ENCODE measurements at places on chromosomes 6 and 20.

DNA sequence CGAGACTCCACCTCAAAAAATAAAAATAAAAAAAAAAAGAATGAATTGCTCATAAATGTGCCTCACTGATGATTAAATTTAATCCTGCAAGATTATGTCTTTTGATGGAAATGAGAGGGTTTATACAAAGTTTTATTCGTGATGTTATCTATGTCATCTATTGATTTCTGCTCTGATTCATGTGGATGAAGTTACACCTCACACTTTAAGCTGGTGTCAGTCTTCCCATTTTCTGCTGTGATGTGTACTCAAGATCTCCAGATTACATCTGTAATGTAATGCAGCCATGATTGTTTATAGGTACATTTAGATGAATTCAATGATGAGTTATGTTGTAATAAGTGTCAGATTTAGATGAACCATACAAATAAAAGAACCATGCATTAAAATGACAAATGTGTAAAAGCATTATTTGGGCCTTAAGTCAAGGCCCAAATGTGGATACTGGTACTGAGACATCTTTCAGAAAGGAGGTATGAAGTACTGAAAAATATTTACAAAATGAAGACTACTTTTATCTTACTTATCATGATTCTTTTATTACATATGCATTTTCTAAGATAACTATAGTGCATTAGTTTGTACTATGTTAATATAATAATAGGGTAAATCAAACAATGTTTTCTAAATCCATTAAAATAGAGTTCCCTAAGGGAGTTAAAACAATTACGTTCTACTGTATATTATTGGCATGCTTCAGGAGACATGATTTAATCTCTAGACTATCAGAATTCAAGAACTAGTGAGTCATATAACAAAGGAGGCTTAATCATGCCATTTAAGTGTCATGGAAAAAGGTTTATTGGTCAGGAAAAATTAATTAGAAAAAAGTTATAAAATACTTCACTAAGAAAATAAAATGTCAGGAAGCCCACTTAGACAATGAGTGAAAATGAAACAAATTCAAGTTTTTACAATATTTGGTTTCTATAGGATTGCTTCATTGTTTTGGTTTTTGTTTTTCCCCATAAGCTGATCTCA lies 34.5 kb downstream of the HCRTR2 start:
- DNase-seq = no peak

GRCh38 chr6:90356012-90356421 lies 59.4 kb upstream of the BACH2 start:
- no peak for DNase-seq

DNA sequence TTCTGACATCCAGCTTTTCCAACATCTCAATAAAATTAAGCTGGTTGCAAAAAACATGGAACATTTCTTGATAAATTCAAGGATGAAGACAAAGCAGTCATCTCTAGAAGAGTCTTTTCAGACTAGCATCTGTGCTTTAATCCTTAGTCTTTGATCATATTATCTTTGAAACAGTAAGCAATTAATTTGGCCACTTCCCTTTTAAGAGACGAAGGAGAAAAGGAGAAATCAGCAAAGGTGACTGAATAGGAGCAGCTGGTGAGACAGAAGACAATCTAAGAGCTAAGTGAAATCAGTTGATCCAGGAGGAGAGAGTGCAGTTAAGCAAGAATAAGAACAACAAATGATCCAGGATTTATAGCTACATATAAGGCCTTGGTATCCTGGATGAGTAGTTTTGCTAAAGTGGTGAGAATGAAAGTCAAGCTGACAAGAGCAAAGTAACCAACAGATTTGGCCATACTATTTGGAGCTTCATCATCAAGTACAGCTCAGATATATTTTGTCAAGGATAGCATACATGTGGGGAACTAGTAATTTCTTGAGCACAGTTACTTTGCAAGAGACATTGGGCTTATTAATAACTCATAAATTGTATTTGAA lies 215.5 kb downstream of the ADGB start:
- no peak for DNase-seq

GRCh38 chr6:4311976-4312860 lies 176.8 kb upstream of the ECI2 start:
- DNase-seq = no peak

DNA sequence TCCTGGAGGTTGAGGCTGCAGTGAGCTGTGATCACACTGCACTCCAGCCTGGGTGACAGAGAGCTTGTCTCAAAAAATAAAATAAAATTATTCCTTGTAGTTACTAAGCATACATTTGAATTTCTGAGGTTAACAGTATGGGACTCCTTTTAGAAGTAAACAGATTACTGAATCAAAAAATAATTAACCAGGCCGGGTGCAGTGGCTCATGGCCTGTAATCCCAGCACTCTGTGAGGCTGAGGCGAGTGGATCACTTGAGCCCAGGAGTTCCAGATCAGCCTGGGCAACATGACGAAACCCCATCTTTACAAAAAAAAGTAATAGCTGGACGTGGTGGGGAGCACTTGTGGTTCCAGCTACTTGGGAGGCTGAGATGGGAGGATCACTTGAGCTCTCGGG lies 22.1 kb upstream of the EEF1A1 start:
- no peak for DNase-seq

DNA sequence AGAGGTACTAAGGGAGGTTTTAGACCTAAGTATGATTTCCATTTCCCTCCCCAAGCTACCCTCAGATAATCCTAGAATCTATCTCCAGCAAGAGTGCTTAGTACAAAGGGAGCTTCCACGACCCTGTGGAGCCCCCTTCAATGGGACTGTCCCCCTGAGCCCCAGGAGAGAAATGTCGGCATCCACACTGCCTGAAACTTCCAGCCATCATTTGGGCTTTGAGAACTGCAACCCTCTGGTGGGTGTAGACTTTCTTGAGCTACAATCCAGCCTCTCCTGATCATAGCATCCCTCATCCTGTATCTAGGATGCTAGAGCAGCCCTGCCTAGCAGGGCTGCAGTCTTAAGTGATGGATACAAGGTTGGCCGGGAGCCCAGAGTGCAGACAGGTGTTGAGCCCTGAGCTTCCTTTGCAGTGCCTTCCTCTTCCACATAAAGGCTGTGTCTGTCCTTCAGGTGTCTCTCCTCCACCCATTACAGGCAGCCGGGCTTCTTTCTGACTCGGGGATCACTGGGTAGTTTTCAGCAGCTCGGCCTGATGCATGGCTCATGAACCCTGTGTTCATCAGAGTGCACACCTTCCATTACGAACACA lies 424.5 kb downstream of the PREX1 start:
- no peak for DNase-seq

GRCh38 chr6:2859185-2859700 lies 17.6 kb upstream of the SERPINB1 start:
- DNase-seq = no peak

DNA sequence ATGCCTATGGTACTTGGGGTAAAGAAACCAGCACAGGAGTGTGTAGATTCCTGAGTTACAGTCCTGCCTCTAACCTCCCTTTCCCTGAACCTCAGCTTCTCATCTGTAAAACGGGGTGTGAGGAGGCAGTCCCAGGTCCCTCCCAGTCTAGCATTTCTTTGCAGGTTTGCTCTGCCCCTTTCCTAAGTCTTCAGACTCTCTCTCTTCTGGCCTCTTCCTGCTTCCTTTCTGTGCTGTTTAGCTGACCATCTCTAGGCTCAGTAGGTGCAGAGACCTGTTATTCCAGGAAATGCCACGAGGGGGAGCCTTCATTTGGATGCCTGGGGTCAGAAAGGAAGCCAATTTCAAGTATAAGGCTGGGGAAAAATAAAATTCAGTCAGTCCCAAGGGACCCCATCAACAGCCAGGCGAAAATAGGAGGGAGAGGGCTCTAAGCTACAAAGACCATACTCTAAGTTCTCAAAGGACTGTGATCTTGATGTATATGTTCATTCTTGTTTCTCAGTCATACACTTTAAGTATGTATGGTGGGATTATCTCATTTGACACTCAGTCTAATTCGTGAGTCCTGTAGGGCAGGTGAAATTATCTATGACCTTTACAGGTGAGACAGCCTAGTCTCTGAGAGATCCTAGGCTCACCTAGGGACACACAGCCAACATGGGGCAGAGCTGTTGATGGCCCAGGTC lies 89.1 kb downstream of the NCR2 start:
- peak; percentile 76 for DNase-seq

DNA sequence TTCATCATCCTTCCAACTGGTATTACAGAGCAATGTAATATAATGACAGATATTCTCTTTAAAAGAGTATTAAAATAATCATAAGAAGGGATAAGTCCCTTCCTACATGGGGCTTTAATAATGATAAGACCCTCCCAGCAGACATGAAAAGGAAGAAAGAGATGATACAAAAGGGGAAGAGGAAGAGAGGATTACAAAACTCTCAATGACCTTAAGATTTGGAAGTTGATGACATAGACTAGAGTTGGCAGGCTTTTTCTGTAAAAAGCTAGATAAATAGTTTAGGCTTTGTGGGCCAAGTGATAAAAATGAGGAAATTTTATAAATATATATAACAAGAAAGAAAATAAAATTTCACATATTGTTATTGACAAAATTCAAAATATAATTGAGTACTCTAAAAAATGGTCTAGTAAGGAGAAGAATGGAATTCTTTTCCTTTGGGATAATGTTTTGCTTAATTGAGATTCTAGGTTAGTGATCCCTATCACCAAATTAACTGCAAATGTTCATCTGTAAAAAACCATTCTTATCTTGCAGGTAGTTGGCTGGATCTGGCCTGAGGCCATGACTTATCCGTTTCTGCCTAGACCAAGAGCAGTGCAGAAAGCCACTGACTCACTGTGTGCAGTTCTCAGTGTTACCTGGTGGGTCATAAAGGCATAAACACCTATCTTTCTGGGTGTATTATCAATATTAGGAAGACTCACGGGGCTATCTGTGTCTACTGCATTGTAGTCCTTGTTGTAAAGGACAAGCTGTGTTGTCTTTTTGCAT lies 11.0 kb downstream of the RIPOR2 start:
- DNase-seq = no peak

All from H54 (cell line).